ENCODE measurements at places on chromosomes 3 and 15.

GRCh38 chr3:56894881-56895431 is 93.2 kb upstream of the ARHGEF3 start:
- peak; percentile 57 for DNase-seq

- peak; percentile 22 for DNase-seq
Measured at GRCh38 chr3:22361521-22361920, 610.5 kb upstream of the ZNF385D start.

DNA sequence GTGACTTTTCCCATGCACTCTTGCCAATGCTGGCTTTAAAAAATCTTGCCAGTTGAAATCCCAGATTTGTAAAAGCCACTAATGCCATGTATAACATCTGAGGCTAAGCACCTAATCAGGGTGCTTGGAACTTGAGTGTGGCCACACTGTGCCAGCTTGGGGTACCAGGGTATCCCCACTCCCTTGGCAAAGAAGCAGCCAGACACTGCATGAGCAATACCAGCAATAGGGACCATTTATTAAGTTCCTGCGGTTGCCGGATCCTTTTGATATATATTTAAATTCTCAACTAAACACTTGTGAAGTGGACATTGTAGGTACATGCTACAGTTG is 2.2 kb upstream of the RHCG start:
- DNase-seq: no peak

DNA sequence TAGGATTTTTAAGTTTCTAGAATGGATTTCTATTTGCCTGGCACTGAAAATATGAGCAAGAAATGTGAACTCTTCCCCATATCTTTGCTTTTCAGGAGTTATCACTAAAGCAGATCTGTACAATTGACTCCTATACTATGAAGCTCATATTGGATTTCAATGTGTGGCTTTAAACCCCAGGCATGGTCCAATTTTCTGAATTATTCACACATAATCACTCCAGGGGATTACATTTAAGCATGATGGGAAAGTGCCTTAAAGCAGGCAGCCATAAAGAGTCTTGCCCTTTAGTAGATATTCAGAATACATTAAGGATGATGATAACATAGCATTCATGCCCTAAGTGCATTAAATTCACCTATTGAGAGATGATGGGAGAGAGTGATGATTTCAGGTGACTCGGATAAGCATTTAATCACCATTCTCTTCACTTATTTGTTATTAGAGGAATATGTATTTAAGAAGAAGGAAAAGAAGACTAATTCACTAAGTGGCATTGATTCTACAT is 331.8 kb upstream of the ROBO1 start:
- no peak for DNase-seq

DNA sequence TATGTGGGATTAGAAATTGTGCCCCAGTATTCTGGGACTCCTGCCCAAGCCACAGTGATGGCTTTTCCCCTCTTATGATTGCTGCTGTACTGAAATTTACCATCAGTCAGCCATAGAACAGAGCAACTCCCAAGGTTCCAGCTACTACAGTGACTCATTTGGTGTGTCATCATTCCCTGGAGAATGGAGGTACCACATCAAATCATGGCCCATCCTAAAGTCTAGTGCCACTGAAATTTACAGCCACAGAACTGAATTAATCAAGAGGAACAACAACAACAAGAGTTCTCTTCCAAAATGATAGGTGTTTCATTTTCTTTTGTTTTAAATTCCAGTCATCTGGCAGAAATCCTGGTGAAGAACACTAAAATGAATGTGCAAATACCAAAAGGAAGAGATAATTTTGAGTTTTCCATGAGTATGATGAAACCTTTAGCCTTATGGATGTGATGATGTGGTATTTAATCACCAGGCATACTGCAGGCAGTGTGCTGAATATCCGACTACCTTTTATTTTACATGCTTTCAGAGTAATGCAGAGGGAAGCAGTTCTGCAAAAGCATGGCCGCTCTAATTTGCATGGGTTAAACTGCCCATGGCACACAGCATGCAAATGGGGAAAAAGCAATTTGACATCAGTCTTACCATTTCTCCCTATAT is 75.6 kb upstream of the SLC2A2 start:
- peak; percentile 81 for DNase-seq

GRCh38 chr3:16940769-16941700 is 56.3 kb downstream of the PLCL2 start:
- no peak for DNase-seq

DNA sequence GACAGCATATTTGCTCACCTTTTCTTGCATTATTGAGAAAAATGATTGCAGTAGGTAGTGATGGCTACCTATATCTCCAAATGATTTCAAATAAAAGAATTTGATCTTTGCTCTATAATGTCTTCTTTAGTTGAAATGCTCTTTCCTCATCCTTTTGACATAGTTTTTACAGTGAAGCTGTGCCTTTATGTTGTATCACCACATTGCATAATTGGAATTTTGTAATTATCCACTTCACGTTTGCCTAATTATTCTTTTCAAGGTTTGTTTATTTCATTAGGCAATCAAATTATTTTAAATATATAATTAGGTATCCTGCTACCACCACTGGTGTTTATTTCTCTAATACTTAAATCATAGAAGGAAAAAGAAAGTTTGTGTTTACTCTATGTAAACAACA is 21.3 kb upstream of the P2RY13 start:
- no peak for DNase-seq

GRCh38 chr3:124786511-124787241 is 56.4 kb downstream of the UMPS start:
- peak; percentile 42 for DNase-seq

- DNase-seq: no peak
Measured at GRCh38 chr3:127483902-127484591, 106.5 kb downstream of the TPRA1 start.

GRCh38 chr3:42439261-42440115 is 29.1 kb upstream of the LYZL4 start:
- DNase-seq: no peak

- DNase-seq: no peak
Measured at GRCh38 chr3:70471464-70472342, 159.3 kb upstream of the MDFIC2 start.

- peak; percentile 64 for DNase-seq
Measured at GRCh38 chr3:188264226-188265207, 110.6 kb downstream of the LPP start.

DNA sequence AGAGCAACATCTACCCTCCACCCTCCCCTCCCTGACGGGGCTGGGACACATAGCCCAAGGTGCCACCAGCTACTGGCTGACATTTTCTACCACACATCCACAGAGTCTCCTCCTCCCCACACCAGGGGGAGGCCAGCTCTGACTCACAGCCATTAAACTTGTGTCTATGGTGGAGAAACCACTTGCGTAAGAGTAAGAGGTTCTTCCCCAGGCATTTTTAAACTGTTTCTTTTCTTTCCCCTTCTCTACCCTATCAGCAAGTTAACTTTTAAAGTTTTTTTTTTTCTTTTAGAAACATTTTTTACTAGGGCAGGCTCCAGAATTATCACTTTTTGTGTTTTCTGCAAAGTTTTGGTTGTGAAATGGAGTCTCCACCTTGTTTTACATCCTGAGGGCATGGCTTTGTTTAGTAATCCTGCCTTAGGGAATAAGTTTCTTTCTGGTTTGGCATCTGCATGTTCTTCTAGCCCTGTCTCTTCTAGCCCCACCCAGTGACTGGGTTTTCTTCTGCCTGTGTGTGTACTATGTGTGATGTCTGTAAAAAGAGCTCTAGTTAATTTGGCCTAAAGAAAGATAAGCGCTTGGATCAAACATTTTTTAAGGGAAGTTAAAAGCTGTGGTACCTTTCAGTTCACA is 148.8 kb upstream of the GADL1 start:
- DNase-seq: peak; percentile 26

GRCh38 chr15:61856295-61856694 is 204.0 kb downstream of the VPS13C start:
- DNase-seq: no peak

- peak; percentile 28 for DNase-seq
Measured at GRCh38 chr15:73550190-73550589, 83.0 kb downstream of the NPTN start.

GRCh38 chr3:155420881-155421486 is 127.5 kb upstream of the STRIT1 start:
- DNase-seq: no peak

- no peak for DNase-seq
Measured at GRCh38 chr3:185958626-185959025, 20.8 kb upstream of the TRA2B start.

DNA sequence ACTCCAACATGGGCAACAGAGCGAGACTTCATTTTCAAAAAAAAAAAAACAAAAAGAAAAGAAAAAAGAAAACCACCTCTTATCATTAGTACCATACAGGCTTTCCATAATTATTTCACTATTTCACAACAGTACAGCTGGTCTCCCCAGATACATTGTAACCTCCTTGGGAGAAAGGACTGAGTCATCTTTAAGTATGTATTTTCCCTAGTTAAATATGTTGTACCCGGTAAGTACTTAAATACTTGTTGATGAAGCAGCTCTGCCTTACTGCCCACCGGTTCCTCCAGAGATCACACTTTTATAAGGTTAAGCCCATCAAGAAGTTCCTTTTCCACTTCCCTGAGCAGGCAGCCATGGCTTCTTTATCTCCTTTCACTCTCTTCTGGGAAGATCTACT is 789.5 kb upstream of the CFAP20DC start:
- peak; percentile 84 for DNase-seq

DNA sequence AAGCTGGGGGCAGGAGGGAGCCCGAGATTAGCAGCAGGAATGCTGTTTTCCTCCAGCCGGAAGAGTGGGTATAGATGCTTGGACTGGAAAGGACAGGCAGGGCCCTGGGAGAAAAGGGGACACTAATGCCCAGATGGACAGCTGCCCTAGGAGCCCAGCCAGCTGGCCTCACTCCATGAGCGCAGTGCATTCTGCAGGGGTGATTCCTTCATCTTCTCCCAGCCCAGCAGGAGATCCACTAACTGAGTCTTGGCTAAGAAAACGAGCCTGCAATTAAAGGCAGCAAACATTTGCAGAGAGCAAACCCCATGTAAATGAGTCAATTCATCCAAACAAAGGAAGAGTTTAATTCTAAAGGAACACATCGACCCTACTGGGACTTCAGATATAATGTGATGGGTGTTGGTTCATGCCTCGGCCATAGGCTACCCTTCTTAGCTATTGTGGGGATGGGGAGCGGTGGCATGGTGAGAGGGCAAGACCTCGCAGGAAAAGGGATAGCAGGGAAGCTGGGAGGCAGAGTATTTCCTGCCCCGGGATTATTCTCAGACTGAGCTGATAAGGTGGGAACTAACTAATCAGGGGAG is 13.3 kb upstream of the MINAR1 start:
- no peak for DNase-seq

GRCh38 chr3:59540241-59540640 is 490.4 kb upstream of the CFAP20DC start:
- DNase-seq: peak; percentile 55

DNA sequence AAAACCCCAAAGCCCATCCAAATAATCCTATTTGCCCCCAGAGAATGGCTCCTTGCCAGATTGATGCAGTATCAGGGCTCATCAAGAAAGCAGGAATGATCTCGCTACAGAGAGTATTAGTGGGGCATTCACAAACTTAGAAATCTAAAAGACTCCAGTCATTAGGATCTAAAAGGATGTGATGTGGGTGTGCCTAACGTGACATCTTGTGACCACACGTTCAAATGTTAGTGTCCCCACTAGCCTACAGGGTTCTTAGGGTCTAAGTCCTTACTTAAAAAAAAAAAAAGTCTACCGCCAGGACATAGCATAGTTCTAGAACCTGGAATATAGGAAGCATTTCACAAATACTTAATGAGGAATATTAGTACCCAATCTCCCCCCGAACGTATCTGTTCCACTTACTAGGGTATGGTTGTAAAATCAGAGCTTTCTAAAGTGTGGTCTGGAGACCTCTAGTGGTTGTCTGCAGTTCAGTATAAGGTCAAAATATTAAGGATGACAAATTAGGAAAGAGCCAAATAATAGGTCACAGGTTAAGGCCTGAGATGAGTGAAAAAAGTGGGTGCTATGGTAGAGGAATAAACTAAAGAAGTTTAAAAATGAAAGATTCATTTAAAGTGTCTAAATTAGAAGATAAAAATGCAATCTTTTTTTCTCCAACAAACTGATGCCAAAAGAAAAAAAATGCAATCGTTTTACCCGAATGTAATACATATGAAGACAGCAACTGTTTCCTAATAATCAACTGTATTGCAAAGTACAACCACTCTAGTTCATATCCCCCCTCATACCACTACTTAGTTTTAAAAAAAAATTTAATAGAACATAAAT is 4.2 kb upstream of the CHRM5 start:
- DNase-seq: peak; percentile 32

GRCh38 chr3:190169243-190169642 is 48.5 kb upstream of the P3H2 start:
- DNase-seq: no peak

DNA sequence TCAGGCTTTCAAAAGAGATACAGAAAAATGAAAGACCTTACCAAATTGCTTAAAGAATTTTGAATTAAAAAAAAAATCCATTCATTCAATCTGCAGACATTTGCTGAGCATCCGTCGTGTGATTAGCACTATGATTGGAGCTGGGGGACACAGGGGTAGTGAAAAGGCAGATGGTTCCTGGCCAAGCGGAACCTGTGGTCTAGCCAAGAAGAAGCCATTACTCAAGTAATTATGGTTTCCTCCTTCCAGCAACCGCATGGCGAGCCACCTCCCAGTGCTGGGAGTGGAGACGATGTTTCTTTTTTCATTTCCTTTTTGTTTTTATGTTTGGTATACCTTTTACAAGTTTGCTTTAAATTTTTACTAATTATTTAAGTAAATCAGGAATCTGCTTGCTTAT is 140.2 kb downstream of the CACNA2D3 start:
- no peak for DNase-seq

DNA sequence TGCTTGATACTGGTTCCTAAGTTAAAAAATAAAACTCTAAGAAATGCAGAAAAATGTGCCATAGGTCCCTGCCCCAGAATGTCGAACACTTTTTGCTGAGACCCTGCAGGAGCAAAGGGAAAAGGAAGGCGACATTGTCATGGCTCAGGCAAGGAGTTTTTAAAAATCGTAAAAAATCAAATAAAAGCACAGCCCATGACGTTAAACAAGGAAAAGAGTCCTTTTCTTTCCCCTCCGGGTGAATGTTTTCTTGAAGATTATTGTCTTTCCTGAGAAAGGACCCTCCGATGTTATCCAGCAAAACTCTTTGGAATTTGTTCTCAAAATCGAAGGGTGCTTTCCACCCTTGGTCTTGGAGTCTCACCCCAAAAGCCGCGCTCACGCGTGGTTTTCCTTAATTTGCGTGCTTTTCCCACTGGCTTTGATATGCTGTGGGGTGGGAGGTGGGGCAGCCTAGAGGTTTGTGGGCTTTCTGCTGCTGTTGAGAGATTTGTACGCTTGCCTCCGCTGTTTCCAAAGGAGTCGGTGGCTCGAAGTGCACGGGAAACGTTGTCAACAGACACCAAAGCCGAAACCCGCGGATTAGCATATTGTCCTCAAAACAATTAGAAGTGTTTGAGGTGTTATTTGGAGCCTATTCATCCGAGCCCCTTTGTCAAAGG is 2.9 kb downstream of the SOX14 start:
- no peak for DNase-seq

DNA sequence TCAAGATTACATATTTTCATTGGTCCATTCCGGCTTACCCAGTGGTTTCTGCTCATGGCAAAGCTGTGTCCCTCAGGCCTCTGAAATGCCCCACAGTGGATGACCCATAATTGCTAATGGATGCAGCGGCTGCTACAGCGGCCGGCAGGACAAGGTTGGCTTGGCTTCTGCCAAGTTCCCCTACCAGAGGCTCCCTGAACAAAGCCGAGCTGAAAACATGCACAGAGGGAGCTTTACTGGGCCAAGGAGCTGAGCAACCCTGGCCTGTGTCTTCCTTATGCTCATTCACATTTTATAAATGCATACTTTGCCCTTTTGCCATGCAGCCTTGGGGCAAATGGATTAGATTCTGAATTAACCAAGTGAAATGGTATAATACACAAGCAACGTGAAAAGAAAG is 150.5 kb downstream of the NTRK3 start:
- DNase-seq: no peak

All from fibroblast of skin of abdomen (primary cell).